ENCODE measurements at places on chromosomes 13 and 19. TPM values are rescaled to one million over a fixed set of nuclear protein-coding genes. Genes with fewer than 3 reads are reported as not detected.

DNA sequence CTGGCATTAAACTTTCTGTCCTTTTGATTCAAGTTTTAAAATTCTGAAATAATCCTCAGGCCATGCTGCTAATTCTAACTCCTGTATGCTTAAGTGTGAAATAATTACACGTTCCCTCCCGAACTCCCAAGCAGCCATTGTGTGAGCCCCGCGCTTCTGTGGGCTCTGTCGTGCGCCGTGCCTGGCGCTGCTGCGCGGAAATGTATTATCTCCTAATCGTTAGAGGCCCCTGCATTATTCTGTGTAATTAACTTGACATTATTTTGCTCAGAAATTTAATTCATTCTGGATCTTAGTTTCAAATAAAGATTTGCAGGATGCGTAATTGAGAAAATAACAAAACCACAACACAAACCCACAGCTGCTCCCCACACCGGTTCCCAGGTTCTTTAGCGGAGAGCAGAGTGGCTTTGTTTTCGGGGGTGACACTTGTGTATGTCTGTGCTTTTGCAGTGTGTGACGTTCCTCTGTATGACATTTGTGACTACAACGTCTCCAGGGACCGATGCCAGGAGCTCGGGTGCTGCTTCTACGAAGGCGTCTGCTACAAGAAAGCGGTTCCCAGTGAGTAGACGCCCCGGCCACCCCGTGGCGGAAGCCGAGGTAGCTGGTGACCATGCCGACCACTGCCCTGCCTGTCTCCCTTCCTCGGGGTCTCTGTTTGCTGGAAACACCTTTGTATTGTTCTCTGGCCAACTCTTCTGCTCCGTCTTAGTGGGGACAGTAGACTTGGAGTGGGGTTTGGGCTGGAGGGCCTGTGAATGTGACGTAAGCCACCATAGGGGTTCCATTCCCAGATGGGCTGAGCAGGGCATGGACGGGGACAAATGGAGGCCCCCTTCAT is 7.5 kb downstream of the TEX29 start:
- H3K27ac ChIP-seq, result no peak overlapping the region
- peaks cover 3% of the 10 kb centered on the region for H3K4me1 ChIP-seq
- no peaks in the 10 kb centered on the region for H3K27me3 ChIP-seq
- H3K4me3 ChIP-seq, result no peak overlapping the region
- no peaks in the 10 kb centered on the region for H3K36me3 ChIP-seq

DNA sequence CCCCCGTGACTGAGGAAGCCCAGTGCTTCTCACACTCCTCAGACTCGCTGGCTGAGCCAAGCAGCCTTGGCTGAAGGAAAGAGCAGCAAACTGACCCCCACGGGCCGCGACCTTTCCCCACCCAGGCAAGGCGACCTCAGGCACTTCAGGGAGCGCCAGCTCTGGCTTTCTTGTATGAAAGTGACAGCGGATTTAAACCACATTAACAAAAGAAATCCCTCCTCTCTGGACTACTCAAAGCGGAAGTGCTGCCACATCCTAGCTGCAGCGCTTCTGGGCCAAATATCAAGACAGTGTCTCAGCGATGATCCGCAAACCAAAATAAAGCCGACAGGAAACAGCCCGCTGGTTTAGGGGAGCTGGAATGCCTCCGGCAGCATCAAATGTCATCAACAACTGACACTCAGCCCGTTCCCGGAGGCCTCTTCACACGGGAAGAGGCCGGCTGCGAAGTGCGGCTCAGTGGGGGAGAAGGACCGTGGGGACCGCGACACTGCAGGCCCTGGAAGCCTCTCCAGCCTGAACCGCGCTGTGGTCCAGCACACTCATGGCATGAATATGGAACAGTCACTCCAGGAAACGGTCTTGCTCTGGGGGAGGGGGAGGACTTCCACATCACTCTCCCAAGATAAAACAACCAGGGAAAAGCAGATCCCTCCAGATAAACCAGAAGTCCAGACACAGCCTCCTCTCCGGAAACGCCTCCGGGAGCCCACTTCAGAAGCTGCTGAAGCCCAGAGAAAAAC is 1.4 kb downstream of the RASA3 start:
- H3K27ac ChIP-seq, result peak overlapping the region; percentile 92
- H3K27me3 ChIP-seq, result peaks cover 10% of the 10 kb centered on the region
- DNase-seq, result peak; percentile 83
- peak overlapping the region; percentile 92 for H3K4me3 ChIP-seq
- H3K4me1 ChIP-seq, result peaks cover 67% of the 10 kb centered on the region

The TYK2 gene
- total RNA-seq, result 263 TPM

The PROZ gene
- 0.19 TPM for total RNA-seq

- no peak overlapping the region for H3K4me3 ChIP-seq
- no peak for DNase-seq
- no peaks in the 10 kb centered on the region for H3K36me3 ChIP-seq
- no peak overlapping the region for H3K27ac ChIP-seq
These were observed 541.8 kb upstream of the SLC10A2 start for GRCh38 chr13:103607995-103608394.

- no peaks in the 10 kb centered on the region for H3K4me1 ChIP-seq
- H3K27ac ChIP-seq, result no peak overlapping the region
- DNase-seq, result no peak
- peaks cover 41% of the 10 kb centered on the region for H3K27me3 ChIP-seq
These were observed 16.3 kb upstream of the GSX1 start for GRCh38 chr13:27775943-27776342.

The KLK3 gene
- not detected for total RNA-seq

The ADGRE3 gene
- not detected for total RNA-seq

DNA sequence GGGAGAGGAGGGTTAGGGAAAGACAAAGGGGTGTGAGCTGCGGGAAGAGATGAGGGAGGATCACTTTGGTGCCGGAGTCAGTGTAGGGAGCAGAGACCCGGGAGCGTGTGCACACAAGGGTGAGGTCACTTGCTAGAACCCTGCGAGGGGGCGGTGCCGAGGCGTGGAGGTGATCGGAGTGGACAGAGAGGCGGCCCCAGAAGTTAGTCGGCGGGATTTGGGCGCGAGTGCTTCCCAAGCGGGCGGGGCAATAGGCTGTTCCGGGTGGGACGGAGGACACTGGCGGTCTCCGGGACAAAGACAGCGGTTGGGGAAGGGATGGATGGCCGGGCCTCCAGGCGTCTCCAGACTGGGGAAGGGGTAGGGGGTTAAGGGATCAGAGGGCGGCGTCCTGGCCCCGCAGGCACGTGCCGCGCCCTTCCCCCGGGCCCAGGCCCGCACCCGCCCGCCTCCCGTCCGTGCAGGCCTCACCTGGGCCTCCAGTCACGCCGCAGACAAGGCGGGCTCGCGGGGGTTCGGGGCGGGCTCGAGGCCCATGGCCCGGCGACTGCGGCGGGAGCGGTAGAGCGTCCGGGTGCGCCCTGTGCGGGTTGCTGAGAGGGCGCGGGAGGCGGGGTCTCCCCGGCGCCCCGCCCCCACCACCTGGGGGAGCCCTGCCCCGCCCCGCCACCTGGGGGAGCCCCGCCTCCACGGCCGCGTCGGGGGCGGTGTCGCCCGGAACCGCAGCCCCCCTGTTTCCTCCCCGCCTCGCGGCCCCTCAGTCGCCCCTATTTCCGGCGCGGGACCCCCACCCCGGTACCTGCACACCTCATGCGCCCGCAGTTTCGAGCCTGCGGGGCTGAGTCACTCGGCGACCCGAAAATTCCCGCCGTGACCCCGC is at the start of gene LPAR2:
LPAR2 (minus strand) TSS at position 600 of the 880 bp plus-strand sequence. CDS start 945 bp downstream, outside the sequence.
- H3K27ac ChIP-seq, result peak within 1 kb of the TSS; percentile 94
- H3K36me3 ChIP-seq, result peaks cover 49% of the 10 kb centered on the region
- H3K4me1 ChIP-seq, result peaks cover 28% of the 10 kb centered on the region
- H3K27me3 ChIP-seq, result no peaks in the 10 kb centered on the region
- peak; percentile 71 for DNase-seq

GRCh38 chr13:24348385-24348784 is 39.0 kb downstream of the C1QTNF9 start:
- DNase-seq, result no peak
- no peaks in the 10 kb centered on the region for H3K36me3 ChIP-seq
- H3K4me3 ChIP-seq, result no peak overlapping the region
- peaks cover 15% of the 10 kb centered on the region for H3K27me3 ChIP-seq
- no peak overlapping the region for H3K27ac ChIP-seq

The ZNF223 gene
- not detected for total RNA-seq

The ZNF543 gene
- 9.1 TPM for total RNA-seq

DNA sequence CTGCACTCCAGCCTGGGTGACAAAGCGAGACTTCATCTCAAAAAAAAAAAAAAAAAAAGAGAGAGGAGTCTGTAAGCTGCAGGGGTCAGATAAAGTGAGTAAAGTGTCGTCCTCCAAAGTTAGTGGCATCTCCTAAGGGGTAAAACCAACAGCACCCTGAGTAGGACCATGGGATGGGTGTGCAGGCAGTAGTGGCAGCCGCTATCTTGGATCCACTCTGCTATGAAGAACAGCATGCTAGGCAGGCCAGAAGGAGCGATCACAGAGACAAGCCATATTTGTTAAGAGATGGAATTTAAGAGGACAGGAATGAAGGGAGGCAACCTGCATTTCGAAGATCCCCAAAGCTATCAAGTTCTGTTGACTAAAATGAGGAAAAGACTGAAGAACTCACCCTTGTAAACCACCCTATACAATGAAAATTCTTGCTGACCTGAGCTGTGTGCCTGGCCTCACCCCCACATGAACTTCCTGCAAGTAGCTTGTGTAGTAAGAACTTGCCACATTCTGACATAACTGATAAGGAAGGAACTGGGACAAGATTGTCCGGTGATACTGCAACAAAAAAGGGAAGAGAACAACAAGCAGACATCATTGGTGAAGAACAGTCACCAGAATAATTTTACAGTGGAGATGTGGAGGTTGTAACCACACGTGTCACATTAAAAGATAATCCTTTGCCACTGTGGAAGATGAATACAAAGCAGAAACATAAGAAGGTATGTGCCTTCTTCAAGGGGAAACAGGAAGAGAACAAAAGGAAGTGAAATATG is 16.2 kb downstream of the DPY19L3 start:
- no peaks in the 10 kb centered on the region for H3K27me3 ChIP-seq
- H3K4me3 ChIP-seq, result no peak overlapping the region
- peak overlapping the region; percentile 33 for H3K27ac ChIP-seq

The ZNF414 gene
- 47.3 TPM for total RNA-seq

DNA sequence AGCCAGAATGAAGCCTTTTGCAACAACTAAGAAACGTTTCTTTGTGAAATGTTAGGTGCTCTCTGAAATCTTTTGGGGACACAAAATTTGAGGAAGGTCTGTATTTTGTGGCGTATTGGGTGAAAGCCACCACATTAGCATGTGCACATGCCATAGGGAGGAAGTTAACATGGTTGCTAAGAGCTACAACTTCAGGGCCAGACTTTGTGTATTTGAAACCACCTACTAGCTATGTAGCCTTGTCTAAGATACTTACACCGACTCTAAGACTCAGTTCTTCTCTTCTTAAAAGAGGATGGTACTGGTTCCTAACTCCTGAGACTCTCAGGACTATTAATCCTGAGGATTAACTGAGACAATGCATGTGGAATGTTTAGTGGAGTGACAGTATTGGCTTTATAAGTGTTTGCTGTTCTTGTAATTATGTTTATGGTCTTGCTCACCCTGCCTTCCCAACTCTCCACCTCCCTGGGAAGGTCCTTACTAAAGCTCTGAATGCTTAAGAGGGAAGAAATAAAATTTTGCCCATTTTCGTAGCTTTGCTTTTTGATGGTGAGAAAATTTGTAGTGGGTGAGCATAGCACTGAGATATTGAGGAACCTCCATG is 15.5 kb downstream of the SERP2 start:
- H3K27me3 ChIP-seq, result peaks cover 5% of the 10 kb centered on the region
- DNase-seq, result no peak
- H3K36me3 ChIP-seq, result no peaks in the 10 kb centered on the region
- no peaks in the 10 kb centered on the region for H3K4me1 ChIP-seq
- H3K4me3 ChIP-seq, result no peak overlapping the region

The LINGO3 gene
- 0.44 TPM for total RNA-seq

- peaks cover 20% of the 10 kb centered on the region for H3K4me1 ChIP-seq
- H3K36me3 ChIP-seq, result peaks cover 5% of the 10 kb centered on the region
- peak; percentile 89 for DNase-seq
These were observed 610 bp downstream of the RABAC1 start for GRCh38 chr19:41958367-41959055.

DNA sequence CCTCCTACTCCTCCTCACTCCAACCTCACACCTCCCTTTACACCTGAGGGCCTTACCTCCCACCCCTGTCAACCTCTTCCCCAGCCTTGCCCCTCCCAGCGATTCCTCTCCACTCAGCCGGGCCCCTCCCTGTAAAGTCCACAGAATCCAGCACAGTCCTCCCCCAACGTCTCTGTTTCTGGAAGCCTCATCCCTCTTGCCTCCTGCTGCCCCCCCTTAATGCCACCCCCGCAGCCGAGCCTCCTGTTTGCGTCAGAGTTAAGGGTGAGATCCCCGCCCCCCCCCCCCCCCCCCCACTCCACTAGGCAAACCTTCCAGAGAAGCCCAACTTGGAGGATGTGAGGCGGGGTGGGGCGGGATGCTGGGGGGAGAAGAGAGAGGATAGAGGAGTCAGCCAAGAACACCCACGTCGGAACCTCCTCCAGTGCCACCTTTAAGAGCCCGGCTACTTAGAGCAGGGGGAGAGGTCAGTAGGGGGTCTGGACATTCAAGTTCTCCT is 2.1 kb downstream of the UNC13A start:
- peaks cover 65% of the 10 kb centered on the region for H3K27me3 ChIP-seq
- peaks cover 7% of the 10 kb centered on the region for H3K4me1 ChIP-seq
- H3K4me3 ChIP-seq, result no peak overlapping the region
- no peak overlapping the region for H3K27ac ChIP-seq

DNA sequence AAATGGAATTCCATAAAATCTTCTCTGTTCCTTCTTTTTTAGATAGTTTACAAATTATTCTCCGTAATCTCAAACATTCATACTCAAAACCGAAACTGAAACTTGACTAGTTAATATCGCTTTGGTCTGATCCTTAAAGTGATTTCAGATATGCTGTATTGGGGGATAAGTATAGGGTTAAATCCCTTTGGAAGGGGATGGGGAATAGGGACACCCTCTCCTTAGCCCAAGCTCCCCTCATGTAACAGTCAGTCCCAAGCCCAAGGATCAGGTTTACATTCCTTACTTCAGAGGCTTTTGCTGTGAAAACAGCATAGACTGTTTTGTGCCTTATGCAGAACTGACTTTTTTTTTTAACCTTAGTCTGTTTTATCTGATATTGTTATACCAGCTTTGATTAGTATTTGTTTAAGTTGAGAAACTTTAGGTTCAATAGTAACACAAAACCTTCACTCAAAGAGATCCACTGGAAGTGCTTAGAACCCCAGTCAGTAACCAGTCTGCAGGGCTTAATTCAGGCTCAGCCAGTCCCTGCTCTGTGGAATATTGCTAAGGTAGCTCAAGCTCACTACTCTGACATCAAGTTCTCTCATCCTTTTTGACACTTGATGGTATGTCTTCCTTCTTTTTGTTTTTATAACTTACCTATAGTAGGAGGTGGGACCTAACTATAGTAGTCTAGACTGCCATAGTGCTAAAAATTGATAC is 10.5 kb downstream of the CDADC1 start:
- no peaks in the 10 kb centered on the region for H3K27me3 ChIP-seq
- no peak for DNase-seq
- peaks cover 31% of the 10 kb centered on the region for H3K4me1 ChIP-seq
- H3K27ac ChIP-seq, result peak overlapping the region; percentile 93

- no peaks in the 10 kb centered on the region for H3K36me3 ChIP-seq
- DNase-seq, result no peak
- no peak overlapping the region for H3K27ac ChIP-seq
- no peak overlapping the region for H3K4me3 ChIP-seq
These were observed 480.5 kb upstream of the SPRY2 start for GRCh38 chr13:80821466-80821865.

- no peak for DNase-seq
- no peaks in the 10 kb centered on the region for H3K36me3 ChIP-seq
- H3K4me1 ChIP-seq, result peaks cover 7% of the 10 kb centered on the region
- peaks cover 12% of the 10 kb centered on the region for H3K27me3 ChIP-seq
These were observed 2.7 kb downstream of the FSTL3 start for GRCh38 chr19:678791-679388.

GRCh38 chr19:58366585-58367430 is 4.3 kb upstream of the ZNF497 start:
- H3K27me3 ChIP-seq, result no peaks in the 10 kb centered on the region
- H3K4me1 ChIP-seq, result peaks cover 11% of the 10 kb centered on the region
- DNase-seq, result no peak
- H3K4me3 ChIP-seq, result no peak overlapping the region
- H3K36me3 ChIP-seq, result peaks cover under 1% of the 10 kb centered on the region

The ZNF613 gene
- 6.5 TPM for total RNA-seq
